ENCODE measurements at places on chromosomes 16 and 17.

DNA sequence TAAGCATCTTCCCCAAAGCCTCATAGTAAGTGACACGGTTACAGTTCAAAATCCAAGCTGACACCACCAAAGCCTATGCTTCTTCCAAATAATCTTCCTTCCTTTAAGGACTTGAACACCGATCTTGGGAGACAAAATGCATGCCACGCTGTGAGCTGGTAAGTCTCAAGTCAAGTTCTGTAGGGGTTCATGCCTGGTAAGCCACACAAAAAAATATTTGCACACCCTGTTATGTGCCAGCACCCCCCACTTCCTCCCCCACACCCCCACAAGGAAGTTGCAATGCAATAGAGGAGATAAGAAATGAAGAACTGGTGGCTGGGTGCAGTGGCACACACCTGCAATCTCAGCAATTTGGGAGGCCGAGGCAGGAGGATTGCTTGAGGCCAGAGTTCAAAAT, 5.6 kb downstream of the NOG start:
- no peak for DNase-seq

DNA sequence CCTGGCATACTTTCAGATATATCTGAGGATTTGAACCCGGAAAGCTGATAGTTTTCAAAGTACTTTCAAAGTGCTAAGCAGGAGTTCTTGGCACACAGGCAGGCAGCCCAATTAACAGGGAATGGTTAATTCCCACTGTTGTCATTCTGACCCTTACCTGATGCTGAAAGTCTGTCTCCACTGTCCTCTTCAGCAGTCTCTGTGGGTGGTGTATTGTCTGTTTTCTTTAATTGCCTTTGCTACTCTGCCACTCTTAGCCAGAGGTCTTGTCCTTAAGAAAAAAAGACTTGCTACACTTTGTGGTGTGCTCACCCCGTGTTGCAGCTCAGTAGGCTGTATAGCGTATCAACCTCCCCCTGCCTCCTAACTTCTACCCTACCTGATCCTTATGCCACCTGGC, 63.2 kb upstream of the SLC12A3 start:
- DNase-seq, result no peak

GRCh38 chr17:80045703-80046102, 9.3 kb downstream of the CCDC40 start:
- no peak for DNase-seq

DNA sequence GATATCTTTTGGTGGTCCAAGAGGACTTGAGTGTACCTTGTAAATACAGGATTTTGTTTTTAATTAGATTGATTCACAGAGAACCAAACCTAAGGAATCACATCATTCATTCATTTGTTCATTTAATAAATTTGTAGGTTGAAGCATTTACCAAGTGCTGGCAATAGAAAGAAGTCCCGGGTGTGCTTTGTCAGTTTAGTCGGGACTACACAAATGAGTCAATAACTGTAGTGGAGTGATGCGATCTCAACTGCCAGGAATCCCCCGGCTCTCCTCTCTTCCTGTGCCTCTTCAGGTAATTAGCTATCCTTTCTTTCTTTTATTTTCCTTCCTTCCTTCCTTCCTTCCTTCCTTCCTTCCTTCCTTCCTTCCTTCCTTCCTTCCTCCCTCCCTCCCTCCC, 1.4 kb upstream of the WWOX start:
- no peak for DNase-seq

GRCh38 chr16:84739349-84740124, 39.7 kb downstream of the USP10 start:
- no peak for DNase-seq

- DNase-seq, result no peak
Observed at GRCh38 chr17:75417054-75417580, 11.6 kb upstream of the GRB2 start.

DNA sequence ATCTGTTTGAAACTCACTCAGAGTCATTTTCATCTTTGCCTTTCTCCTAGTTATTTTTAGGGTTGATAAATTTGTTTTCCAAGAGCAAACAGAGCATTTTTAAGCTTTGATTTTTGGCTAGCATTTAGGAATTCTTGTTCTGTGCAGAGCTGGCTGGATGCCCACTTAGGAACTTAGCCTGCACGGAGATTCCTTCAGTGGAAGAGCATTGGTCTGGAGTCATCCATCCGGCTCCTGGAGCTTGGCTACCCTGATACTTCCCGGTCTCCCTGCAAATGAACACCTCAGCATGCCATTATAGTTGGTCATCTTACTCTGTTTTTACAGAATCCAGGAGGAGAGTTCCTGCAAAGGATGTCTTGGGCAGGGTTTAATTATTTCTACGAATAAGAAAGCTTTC, 57.1 kb downstream of the SPECC1 start:
- DNase-seq, result no peak

Data from hypothalamus (tissue), 51 donors.